ENCODE measurements at places on chromosomes 11 and 22.
A peak's percentile ranks its signal among the peaks of the same experiment; 100 is the strongest.

DNA sequence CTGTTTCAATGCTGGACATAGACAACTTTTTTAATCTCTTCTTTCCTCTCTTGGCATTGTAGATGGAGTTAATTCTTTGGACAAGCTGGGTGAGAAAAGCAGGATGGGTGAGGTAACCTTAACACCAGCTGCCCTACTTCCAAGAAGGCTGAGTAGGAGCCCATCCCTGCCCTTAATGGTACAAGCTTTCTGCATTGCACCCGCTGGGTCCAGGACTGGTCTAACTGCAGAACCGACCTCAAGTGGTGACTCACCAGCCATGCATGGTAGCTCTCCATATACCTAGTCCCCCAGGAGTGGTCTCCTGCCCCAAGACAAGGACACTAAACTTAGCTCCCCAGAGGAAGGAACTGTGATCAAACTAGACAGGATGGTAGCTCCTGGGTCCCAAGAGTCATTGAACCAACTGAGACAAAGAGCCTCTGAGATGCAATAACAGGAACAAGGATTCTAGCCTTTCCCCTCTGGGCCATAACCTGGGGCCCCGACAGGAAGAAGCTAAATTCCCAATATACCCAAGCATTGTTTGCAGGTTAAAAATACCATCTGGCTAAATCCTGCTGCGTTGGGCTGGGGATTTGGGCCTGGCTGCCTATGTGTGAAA, 32.1 kb downstream of the RPL27A start:
- peak; percentile 25 for DNase-seq

DNA sequence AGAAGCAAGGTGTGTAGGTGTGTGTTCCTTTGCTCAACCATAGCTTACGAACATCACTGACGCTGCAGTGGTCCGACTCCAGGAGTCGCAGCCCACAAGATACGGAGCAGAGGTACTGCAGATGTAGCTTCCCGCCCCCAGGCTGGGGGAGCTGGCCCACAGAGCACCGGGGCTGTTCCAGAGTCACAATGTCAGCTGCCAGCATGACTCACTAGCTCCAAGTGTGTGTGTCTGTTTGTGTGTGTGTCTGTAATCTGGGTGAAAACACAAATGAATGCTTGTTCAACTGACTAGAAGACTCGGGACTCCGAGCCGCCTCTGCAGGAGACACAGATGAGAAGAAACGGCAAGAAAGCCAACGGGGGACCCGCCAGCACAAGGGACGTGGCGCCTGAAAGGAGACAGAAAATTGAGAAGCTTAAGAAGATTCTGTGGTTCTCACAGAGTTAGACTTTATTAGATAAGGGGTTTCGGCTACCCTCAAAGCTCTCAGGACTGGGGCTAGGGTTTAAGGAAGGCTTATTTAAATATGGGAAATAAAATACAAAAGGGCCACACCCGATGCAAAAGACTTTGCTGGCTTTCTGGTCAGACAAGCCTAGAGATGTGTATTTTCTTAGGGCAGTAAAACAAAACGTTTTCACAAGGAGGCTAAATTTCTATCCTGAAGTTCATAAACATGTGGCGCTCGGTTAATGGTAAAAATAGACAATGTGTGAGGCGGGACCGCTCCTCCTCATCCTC, 10.7 kb downstream of the VSIG10L2 start:
- DNase-seq, result no peak

GRCh38 chr11:33001281-33001680, 14.4 kb upstream of the DEPDC7 start:
- no peak for DNase-seq

- DNase-seq, result no peak
These were observed 25.1 kb downstream of the APOL3 start for GRCh38 chr22:36135306-36135980.

- no peak for DNase-seq
These were observed 26.3 kb downstream of the STK33 start for GRCh38 chr11:8567602-8568198.

DNA sequence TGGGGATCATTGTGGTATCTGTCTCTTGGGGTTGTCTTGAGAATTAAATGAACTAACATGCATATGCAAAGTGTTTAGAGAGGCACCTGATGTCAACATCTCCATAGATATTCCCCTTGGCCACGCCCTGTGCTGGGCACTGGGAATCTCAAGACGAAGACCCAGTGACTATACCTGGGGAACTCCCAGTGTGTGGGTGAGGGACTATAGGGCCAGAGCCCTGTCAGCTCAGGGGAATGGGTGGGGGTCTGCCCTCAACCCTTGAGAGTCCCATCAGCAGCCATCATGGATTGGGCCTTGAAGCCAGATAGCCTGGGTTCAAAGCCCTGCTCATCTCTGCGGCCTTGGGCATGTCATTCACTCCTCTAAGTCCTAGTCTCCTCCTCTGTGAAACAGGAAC, 21.6 kb upstream of the LMO1 start:
- DNase-seq, result no peak

DNA sequence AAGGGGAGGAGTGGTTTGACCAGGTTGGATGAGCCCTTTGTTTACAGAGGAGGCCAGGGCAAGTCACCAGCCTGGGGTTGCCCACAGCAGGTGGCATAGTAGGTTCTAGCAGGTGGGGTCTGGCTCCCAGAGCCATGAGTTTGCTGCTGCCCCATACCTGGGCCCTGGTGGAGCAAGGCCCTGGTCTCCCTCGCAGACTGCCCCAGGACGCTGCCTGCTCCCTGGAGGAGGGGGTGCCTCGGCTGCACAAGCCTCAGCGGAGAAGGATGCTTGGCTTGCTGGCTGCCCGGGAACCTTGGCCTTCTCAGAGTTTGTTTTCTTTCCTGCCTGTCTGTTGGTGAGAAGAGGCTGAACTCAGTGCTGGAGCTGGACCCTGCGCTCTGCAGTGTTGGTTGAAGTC, 54.9 kb downstream of the LRP5 start:
- DNase-seq, result no peak

GRCh38 chr11:43788421-43788820, 92.2 kb upstream of the ALKBH3 start:
- DNase-seq, result no peak

DNA sequence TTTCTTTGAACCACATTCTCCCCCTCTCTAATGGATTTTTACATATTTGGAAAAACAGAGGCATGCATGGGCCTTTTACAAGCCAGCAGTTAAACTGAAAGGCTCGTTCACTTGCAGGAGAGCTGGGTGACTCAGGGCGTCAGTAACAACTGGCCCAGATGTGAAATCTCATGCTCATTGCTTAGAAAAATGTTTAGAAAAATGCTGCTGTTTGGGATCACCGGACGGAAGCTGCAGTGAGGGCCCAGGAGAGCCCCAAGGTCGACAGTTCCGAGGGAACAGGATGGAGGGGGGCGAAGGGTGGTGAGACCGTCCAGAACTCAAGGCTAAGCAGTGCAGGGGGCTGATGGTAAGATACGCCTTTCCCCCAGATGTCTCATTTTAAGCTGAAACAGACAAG, 41.7 kb upstream of the SMTN start:
- no peak for DNase-seq

- no peak for DNase-seq
These were observed 76.9 kb downstream of the NTM start for GRCh38 chr11:131447277-131447815.

GRCh38 chr22:30640839-30641430, 5.4 kb downstream of the SLC35E4 start:
- no peak for DNase-seq
